ENCODE measurements at places on chromosomes 11 and 22.

- DNase-seq = no peak
Observed at GRCh38 chr22:50058906-50059880, 1.1 kb upstream of the TTLL8 start.

DNA sequence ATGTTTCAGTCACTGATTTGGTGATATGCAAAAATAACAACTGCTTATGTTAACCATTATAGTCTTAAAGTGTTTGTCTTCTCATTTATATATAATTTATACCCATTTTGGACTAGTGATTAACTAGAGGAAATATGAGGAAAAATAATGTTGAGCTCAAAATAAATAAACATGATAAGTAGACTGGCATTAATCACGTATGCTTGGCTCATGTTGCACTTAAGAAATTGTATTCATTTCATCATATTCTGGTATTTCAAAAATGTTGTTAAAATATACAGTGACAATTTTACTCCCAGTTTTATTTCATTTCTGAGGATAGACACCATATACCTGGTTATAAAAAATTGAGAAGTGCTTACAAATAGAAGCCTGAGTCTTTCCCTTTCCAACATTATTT lies 3.8 kb upstream of the OR10D3 start:
- DNase-seq = no peak

GRCh38 chr11:16359369-16359768 lies 3.0 kb upstream of the SOX6 start:
- DNase-seq = no peak

GRCh38 chr22:45310977-45311531 lies 1.3 kb downstream of the FAM118A start:
- no peak for DNase-seq

GRCh38 chr11:94241896-94242295 lies 62.5 kb upstream of the IZUMO1R start:
- no peak for DNase-seq

GRCh38 chr11:43983221-43983810 lies 40.9 kb downstream of the C11orf96 start:
- DNase-seq = no peak

GRCh38 chr11:61147791-61148620 lies 13.2 kb downstream of the VPS37C start:
- DNase-seq = no peak

- no peak for DNase-seq
Observed at GRCh38 chr11:47506373-47506772, 46.6 kb downstream of the CELF1 start.

DNA sequence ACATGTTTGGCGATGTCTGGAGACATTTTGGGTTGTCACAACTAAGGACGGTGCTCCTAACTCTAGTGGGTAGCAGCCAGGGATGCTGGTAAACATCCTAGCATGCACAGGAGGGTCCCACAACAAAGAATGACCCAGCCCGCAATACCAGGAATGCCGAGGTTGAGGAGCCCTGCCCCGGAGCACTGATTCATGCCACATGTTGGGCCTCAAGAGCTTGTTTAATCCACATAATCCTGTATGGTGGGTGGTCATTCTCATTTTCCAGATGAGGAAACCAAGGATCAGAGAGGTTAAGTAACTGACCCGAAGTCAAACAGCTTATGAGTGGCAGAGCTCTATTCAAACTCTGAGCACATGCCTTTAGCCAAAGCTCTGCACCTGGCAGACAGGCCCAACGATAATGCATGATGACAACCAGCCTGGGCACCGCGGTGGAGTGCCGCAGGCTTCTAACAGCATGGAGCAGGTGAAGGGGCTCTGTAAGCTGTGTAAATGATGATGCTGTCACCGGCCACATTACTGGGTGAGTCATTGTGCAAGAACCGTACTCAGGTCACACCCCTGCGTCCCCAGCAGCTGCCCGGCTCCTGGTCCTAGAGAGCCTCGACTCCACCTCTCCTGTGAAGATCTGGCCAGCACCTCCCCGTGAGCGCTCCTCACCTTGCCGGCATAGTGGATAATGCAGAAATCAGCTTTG lies 58.6 kb downstream of the APOL1 start:
- no peak for DNase-seq

DNA sequence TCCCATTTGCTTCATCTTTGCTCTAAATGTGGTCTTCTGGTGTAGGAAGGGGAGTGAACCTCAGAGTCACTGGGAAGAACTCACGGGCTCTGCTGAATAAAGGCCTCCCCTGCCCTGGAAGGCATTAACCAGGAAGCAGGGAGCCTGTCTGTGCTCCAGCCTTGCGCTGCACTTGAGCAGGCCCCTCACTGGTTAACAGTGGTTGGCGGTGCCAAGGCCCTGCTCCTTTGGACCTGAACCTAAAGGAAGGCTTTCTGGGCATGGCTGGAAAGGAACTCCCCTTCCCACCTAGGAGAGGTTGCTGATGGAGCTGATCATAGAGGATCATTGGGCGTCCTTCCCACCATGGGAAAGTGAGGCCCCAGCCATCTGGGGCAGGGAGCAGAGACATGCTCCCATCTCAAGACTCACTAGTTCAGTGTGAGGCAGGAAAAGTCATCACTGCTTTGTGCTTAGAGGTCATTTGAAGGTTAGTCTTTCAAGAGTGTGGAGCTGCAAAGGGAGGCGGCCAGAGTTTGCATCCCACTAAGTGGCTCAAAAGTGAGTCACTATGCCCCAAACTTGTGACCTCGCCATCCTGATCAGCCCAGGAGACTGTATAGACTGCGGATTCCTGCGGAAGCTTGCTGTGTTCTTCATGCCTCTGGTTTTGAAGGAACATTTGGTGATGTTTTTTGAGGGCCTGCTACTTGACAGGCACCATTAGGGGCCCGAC lies 50.4 kb downstream of the DBX1 start:
- DNase-seq = no peak

GRCh38 chr11:67347964-67348749 lies 5.2 kb downstream of the POLD4 start:
- DNase-seq = no peak

- no peak for DNase-seq
Observed at GRCh38 chr11:67032830-67033551, 10.1 kb downstream of the SYT12 start.

DNA sequence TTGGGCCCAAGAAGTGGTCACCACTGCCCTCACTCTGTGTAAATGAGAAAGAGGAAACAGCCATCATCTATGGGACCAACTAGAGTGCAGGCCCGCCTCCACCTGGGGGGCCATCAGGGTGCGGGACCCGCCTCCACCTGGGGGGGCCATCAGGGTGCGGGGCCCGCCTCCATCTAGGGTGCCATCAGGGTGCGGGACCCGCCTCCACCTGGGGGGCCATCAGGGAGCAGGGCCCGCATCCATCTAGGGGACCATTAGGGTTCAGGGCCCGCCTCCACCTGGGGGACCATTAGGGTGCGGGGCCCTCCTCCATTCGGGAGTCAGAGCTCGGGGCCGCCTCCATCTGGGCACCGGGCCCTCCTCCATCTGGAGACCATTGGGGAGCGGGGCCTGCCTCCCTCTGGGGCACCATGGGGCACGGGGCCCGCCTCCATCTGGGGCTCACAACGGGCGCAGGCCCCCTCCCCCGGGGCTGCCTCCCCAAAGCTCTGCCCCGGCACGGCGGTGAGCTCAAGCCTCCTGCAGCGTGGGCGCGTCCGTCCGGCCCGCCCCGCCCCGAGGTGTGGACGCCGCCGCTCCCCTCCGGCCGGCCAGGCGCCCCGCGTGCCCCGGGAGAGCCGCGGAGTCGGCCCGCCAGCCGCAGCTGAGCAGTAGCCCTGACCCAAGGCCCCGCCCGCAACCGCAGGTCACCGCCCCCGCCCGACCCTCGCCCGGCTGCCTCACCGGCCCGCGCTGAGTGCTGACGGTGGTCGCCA lies 512 bp downstream of the TOLLIP start:
- no peak for DNase-seq

DNA sequence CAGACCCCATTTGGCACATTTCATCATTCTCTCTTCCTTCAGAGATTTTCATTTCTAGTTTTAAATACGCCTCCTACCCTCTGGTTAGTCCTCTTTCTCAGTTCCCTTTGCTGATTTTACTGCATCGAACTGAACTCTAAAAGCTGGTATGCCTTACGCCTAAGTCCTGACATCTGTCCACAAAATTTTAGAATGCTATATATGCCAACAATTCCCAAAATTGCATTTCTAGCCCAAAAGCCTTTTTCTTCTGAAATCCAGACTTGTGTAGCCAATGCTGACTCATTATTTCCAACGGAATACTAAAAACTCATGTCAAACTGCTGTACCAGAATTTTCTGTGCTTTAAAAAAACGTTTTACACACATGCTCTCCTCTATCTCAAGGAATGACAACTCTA lies 1124.4 kb upstream of the TENM4 start:
- DNase-seq = no peak

DNA sequence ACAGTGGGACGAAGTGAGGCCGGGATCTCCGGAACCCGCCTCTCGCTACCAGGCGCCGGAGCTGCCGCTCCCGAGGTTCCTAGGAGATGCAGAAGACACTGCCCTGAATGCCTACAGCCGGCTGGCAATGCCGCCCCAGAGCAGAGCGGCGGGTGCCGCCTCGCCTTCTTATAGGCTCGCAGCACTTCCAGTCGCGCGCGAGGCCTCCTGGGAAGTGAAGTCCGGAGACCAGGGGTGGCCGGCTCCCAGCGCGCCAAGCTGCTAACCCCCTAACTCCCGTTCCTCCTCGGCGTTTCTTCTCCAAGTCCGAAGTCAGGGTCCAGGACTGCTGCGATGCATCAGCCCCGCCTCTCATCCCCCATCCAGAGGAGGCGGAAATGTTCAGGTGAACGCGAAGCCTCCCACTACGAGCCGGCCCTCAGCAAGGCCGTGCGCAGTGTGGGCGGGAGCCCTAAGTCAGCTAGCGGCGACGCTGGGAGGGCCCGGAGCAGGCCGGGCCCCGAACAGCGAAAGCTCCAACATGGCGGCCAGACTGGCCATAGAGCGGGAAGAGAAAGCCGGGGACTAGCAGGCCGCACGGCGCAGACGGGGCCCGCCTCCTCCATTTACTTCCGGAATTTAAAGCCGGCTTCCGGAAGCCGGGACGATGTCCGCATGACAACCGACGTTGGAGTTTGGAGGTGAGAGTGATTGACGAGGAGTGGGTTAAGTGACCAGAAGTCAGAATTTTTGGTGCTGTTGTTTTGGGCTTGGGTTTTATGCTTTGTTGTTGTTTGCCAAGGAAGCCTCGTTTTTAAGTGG lies at the start of the genes CYB561A3 and TMEM138:
TSS of gene CYB561A3 (minus strand) at position 142 of the 801 bp plus-strand sequence. CDS start 5,169 bp downstream, outside the sequence.
TSS of gene TMEM138 (plus strand) at position 634 of the 801 bp plus-strand sequence. CDS start 2,017 bp downstream, outside the sequence.
- DNase-seq = peak; percentile 74

- DNase-seq = no peak
Observed at GRCh38 chr11:15775015-15775541, 581.3 kb downstream of the SOX6 start.

DNA sequence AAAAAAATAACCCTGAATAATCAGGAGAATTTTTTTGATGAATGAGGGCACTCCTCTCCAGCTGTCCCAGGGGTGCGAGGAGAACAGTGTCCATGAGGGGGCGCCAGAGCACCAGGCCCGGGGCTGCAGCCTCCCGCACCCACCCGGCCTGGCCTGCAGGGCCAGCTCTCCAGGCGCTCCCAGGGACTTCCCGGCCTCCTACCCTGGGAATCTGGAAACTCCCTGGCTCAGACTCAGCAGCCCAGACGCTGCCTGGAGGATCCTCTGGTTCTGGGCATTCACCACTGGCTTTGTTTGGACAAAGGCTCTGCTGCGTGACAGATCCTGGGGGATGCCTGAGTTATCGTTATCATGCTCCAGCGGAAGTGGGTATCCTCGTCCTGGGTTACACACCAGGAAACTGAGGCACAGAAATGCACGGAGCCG lies 31.0 kb downstream of the MCM5 start:
- peak; percentile 38 for DNase-seq

- no peak for DNase-seq
Observed at GRCh38 chr22:23401910-23402274, 178.2 kb downstream of the IGLL1 start.

DNA sequence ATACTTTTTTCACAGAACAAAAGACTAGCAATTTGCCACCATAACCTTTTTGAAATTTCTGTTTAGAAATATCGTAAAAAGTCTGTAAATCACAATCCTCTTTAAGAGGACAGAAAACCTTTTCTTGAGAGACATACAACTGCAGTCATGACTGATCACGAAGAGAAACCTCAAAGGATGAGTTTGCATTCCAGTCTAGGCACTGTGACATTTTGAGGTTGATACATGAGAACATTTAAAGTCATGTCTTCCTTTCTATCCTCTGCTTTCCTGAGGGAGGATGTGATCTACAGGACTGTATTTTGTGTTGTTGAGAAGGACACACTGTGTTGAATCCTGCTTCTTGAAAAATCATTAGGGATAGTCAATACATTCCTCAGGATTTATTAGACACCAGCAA lies 476.7 kb upstream of the CCDC179 start:
- no peak for DNase-seq

- no peak for DNase-seq
Observed at GRCh38 chr22:29715240-29715639, 4.6 kb upstream of the CABP7 start.

DNA sequence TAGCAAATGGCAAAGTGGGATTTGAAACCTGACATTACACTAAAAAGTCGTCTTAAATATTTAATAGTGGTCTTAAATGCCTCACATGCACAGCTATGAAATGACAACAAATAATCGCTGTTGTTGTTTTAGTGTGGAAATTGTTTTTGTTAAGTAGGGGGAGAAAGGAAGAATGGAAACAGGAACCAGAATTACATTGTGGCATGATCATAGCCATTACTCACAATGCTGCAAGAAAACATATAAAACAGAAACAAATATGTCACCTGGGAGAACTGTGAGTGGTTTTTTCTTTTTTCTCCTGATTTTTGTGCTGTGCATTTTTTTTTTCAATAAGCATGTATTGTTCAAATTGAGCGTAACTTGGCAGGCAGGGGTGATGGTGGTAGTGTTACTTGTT lies 22.9 kb downstream of the FAM76B start:
- no peak for DNase-seq

- DNase-seq = no peak
Observed at GRCh38 chr22:46390652-46391301, 55.3 kb downstream of the TRMU start.

DNA sequence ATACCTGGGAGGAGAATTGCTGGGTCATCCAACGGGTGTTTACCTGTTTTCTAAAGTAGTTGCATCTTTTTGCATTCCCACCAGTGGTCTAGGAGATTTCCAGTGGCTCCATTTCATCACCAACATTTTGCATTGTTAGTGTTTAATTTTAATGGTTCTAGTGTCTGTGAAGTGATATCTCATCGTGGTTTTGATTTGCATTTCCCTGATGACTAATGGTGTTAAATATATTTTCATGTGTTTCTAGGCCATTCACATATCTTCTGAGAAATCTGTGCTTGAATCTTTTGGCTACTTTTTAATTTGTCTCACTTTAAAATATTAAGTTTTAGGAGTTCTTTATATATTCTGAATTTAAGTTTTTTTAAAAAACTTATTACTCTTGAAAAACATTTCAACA lies 439.6 kb downstream of the TMEM135 start:
- DNase-seq = no peak

Measured in stimulated activated CD8-positive, alpha-beta memory T cell treated with anti-CD3 and anti-CD28 coated beads, Interleukin-2, amount 100 ng/mL, for 1 hour (primary cell).